CD4-positive, alpha-beta T cell (primary cell): ENCODE measurements at places on chromosomes 1 and 21. TPM values are rescaled to one million over a fixed set of nuclear protein-coding genes. Genes with fewer than 3 reads are reported as not detected.

CFAP141 gene
- not detected for total RNA-seq

RNF186 gene
- not detected for total RNA-seq

PAQR7 gene
- 1.5 TPM for total RNA-seq

RNF207 gene
- 5.4 TPM for total RNA-seq

RNU5D-1 gene
- not detected for total RNA-seq

GPR61 gene
- 0.53 TPM for total RNA-seq

RSPO1 gene
- total RNA-seq, result not detected

B4GALT3 gene
- 40.8 TPM for total RNA-seq

DNA sequence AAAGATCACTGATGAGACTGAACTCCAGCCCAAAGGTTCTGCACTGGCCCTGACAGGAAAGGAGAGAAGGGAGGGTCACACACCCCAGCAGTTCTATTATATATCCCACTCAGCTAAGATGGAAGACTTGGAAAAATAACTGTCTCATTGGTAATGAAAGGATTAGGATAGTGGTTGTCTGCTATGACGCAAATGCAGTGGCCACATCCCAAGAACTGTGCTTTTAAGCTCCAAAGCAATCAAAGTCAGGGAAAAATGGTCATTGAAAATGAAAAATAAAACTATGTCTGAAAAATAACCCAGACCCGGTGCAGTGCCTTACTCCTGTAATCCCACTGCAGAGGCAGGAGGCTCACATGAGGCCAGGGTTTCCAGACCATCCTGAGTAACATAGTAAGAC is 31.0 kb downstream of the PSMG1 start:
- no peak for DNase-seq

- no peak for DNase-seq
These were observed 43.9 kb downstream of the PIGK start for GRCh38 chr1:77175230-77175844.

GRCh38 chr1:192358402-192358801 is 41.6 kb downstream of the RGS21 start:
- no peak for DNase-seq

DNA sequence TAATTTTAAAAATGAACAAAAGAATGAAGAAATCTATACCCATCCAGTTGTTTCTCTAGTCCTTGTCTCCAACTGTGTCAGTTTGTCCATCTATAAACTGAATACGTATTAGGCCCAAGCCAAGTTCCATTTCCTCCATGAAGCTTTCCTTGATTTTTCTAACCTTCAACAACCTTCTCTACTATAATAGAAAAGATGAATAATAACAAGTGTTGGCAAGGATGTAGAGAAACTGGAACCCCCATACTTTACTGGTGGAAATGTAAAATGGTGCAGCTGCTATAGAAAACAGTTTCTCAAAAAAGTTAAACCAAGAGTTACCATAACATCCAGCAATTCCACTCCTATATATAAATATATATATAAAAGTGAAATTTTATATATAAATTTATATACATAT is 10.6 kb downstream of the KIAA0319L start:
- no peak for DNase-seq

GRCh38 chr21:31220575-31220974 is 123.5 kb downstream of the TIAM1 start:
- no peak for DNase-seq

DNA sequence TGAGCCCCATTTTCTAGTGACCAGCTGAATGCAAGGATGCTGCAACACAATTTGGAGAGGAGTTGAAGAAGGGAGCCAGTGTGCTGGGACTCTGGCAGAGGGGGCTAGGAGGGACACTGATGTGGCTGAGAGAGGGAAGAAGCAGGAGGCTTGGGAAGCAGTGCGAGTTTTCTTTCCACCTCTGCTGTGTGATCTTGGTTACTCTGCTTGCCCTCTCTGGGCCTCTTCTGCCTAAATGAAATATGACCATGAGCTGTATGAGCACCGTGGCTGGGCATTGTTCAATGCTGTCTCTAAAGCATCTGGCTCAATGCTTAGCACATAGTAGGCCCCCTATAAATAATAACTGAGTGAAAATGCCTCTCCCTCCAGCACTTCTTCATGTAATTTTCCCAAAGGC is 65.3 kb upstream of the PAX7 start:
- no peak for DNase-seq

- DNase-seq, result no peak
These were observed 89.5 kb upstream of the ARTN start for GRCh38 chr1:43844114-43844513.

DNA sequence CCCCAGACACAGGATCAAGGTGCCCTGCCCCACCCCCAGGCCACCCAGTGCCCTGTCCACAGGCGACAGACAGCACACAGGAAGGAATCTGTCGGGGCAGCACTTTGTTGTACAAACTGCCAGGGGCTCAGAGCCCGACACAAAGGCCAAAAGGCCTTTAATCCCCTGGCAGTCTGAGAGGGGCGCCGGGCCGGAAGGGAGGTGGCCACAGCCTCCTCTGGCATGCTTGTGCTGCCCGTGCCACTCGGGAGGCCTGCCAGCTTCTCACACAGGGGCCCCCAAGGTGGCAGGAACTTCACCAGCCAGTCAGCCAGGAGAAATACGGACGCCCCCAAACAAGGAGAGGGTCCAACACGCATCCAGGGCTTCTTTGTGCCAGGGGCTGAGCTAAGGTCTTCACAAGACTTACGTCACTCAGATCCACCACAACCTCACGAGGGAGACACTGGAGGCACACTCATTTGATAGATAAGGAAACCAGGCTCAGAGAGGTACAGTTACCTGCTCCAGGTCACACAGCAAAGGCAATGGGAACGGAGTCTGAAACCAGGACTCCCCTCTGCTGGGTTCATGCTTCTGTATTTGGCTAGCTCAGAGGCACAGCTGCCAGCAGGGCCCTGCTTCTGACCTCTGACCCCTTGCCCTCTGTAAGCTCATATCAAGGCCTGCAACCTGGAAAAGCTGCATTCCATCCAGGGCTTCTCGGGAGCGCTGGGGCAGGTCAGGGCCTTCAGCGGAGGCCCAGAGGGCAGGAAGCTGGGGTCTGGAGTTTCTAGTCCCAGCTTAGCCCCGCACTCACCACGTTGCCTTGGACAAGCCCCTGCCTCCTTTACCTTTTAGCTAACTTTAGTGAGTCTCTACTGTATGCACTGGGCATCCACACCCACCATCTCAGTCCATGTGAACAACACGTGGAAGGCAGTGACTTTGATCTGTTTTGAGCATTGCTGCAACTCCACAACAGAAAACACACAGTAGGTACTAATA is 34.8 kb downstream of the HSPG2 start:
- DNase-seq, result no peak

- DNase-seq, result no peak
These were observed 55.1 kb downstream of the ITPKB start for GRCh38 chr1:226684026-226684425.

DNA sequence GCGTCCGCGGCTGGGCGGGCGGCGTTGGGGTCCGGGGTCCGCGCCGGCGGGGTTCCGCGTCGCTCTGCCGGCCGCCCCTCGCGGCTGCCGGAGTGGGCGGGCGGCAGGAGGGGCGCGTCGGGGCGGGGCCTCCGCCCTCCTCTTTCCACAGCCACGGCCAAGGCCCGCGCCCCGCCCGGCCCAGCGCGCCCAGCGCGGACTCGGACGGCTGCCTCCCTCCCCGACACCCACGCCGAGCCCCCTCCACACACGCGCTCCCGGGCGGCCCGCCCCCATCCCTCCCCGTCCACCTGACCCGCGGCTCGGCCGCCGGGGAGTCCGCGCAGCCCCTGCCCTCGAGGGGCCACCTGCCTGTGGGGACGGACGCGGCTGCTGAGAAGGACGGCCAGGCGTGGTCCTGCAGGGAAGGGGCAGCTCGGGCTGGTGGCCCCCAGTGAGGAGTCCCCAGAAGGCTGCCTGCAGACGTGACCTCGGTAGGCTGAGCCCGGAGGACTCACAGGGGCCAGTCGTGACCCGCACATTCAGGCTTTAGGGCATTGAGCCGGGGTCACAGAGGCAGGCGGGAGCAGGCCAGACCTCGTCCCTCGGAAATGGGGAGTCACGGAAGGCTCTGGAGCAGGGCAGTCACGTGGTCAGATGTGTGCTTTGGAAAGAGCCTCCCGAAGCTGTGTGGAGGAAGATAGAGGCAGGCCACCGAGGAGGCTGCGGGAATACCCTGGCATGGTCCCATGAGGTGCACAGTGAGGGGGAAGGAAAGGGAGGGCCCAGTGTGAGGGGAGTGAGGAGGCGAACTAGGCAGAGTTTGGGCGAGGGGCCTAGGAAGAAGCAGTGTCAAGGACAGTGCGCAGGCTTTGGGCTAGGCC is at the start of gene COL8A2:
Gene COL8A2 (minus strand): TSS at position 94 of the 863 bp plus-strand sequence. CDS start 24,980 bp downstream, outside the sequence.
- no peak for DNase-seq

- DNase-seq, result no peak
These were observed 35.0 kb downstream of the MYSM1 start for GRCh38 chr1:58664881-58665280.

DNA sequence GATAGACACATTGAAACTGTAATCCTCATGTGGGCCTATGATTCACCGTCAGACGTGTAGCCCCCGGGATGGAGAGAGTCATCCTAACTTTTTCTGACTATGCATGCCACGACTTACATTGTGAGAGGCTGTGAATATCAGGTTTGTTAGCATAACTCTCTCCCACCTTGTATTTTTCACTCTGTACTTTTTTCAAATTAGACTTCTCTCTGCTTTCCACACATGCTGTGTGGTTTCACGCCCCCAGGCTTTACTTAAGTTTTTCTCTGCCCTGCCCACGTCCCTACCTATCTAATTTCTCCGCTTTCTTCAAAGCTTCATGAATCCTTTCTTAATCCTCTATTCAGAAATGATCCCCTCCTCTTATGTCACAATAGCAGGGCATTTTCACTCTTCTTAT is 3.4 kb upstream of the NCAM2 start:
- no peak for DNase-seq

DNA sequence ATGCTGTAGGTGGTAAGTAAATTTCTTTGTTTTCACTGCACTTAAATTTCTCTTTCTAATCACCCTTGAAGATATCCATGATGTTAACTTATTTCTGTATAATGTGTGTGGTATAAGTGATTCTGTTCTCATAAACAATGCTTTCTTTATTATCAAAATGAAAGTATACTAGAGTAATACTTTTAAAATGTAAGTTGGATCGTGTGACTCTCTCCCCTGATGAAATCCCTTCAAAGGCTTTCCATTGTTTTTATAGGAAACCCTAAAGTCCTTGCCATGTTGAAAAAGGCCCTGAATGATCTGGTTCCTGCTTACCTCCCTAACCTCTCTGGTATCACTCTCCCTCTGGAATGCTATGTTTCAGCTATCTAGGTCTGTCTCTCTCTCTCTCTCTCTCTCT is 191.1 kb upstream of the LHX8 start:
- no peak for DNase-seq

GRCh38 chr1:46490406-46490655 is 695 bp downstream of the DMBX1 start:
- DNase-seq, result no peak

DNA sequence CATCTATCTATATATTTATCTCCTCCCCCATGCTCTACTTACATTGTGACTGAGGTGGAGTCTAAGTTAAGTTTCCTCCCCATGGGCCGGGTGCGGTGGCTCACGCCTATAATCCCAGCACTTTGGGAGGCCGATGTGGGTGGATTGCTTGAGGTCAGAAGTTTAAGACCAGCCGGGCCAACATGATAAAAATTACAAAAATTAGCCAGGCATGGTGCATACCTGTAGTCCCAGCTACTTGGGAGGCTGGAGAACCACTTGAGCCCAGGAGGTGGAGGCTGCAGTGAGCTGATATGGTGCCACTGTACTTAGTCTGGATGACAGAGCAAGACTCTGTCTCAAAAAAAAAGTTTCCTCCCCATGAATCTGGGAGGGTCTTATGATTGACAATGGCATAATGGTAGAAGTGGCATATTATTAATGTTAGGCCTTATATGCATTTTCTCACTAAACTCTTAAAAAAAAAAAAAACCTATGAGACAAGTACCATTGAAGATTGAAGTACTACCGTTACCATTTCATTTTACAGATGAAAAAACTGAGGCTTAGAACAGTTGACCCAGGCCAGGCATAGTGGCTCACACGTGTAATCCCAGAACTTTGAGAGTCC is 11.2 kb downstream of the F11R start:
- DNase-seq, result no peak

DNA sequence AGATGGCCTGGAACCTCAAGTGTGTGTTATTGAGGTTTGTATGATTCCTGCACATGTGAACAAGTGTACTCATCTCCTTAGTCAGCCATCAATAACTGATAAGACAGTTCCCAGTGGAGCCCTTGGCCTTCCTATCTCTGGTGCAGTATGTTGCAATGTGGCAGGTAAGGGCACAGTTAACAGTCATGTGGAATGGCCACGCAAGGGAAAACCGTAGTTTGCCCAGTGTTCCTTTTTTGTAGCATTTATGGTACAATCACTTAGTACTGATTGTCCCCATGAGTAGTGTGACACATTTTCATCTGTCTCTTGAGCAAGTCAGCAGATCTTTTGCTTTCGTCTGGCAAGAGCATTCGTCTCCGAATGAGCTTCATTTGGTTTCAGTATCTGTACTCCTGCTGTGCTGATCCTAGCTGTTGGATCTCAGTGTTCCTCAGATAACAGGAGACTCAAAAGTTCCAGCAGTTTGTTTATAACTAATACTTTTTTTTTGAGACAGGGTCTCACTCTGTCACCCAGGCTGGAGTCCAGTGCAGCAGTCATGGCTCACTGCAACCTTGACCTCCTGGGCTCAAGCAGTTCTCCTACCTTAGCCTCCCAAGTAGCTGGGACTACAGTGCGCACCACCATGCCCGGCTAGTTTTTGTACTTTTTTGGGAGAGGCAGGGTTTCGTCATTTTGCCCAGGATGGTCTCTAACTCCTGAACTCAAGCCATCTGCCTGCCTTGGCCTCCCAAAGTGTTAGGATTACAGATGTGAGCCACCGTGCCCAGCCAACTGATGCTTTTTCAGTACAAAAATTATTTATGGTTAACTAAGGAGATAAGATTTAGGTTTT is 8.2 kb downstream of the CTPS1 start:
- no peak for DNase-seq

DNA sequence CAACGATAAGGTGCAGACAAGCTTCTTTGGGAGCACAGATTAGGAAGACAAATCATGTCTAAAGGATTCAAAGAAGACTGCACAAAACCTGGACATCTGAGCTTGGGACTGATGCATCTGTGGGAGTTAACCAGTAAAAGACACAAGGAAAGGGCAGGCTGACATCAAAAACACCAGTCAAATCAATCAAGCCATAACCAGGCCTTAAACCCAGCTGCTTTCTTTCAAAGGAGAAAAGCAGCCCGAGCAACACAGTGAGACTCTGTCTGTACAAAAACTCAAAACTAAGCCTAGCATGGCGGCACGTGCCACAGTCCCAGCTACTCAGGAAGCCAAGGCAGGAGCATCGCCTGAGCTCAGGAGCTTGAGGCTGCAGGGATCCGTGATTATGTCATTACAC is 411.6 kb downstream of the SMYD3 start:
- no peak for DNase-seq

GRCh38 chr1:218705911-218706893 is 361.1 kb downstream of the TGFB2 start:
- no peak for DNase-seq
